ENCODE measurements at places on chromosomes 5 and 9.
A peak's percentile ranks its signal among the peaks of the same experiment; 100 is the strongest.

DNA sequence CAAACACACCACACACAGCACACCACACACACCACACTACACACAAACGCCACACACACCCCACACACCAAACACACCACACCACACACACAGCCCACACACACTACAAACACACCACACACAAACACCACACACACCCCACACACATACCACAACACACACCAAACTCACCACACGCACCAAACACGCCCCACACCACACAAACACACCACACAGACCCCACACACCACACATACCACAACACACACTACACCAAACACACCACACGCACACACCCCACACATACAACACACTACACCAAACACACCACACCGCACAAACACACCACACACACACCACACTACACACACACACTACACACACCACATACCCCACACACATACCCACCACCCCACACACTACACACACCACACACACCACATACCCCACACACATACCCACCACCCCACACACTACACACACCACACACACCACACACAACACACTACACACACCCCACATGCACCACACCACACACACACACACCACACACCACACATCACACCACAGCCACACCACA lies 151.2 kb downstream of the ERCC6L2 start:
- DNase-seq, result no peak

GRCh38 chr9:130997925-130998596 lies 10.9 kb upstream of the LAMC3 start:
- peak; percentile 69 for DNase-seq

GRCh38 chr9:131080589-131080988 lies 15.7 kb upstream of the AIF1L start:
- no peak for DNase-seq

DNA sequence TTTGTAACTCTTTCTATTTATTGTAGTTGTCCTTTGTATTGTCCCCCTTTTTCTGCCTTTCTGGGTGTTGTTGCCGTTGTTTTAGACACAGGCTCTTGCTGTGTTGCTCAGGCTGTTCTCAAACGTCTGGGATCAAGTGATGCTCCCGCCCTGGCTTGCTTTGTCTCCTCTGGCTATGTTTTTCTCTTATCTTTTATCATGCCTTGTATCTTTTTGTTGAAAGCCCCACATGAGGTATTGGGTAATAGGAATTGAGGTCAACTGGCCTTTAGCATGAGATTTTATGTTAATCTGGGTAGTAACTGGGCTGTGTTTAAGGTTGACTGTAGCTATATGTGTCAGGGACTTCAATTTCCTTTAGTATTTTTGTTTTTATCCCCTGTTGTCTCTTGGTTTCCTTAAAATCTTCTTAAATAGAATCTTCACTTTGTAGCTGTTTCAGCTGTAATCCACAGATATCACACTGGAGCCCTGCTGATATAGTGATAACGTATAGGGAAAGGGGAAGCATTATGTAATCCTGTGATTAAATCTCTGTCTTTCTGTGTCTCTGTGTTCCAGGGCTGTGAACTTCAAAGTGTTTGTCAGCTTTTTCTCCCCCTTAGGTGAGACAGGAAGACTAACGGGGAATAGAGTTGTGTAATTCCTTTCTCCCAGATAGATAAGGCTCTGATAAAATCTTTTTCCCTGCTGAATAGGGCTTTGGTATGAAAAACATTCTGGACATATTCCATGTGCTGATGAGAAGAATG lies 25.9 kb upstream of the CACNA1B start:
- no peak for DNase-seq

- no peak for DNase-seq
Observed at GRCh38 chr9:34572092-34572491, 17.4 kb downstream of the CNTFR start.

DNA sequence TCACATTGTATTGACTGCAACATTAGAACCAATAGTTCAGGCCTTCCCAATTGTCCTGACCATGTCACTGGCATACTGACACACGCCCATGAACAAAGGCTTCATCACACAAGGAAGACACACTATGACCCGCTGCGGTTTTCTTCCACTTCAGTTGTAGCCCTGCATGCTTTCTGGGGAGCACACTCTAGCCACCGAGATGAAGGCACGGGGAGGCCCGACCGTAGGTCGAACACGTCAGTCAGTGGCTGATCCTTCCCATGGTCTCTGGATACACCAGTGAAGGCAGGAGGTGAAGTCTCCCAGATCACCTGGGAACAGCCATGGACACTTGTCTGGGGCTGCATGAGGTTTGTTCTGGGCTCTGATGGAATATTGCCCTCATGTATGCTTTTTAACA lies 224.7 kb downstream of the FSTL4 start:
- no peak for DNase-seq

GRCh38 chr9:6689893-6690674 lies 44.6 kb upstream of the GLDC start:
- DNase-seq, result no peak

DNA sequence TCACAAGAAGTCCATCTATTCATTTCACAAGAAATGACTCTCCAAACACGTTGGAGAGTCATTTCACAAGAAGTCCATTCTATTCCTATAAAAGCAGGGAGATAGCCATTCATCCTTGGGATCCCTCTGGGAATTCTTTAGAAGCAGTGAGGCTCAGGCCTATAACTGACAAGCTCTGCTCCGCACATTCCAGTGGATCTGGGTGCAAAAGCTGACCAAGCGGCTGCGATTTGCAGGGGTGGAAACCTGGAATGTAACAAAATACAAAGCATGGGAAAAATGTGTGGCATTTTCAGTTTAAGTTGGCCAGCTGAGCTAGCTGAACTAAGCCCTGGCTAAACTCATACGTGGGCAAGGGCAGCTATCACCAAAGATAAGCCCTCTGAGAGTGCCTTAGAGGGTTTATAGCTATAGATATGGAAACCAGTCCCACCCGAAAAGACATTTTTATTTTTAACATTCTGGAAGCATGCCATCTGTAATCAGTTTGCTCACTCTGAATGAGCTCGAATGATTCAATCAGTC lies 8.7 kb downstream of the TAS2R1 start:
- DNase-seq, result peak; percentile 93

DNA sequence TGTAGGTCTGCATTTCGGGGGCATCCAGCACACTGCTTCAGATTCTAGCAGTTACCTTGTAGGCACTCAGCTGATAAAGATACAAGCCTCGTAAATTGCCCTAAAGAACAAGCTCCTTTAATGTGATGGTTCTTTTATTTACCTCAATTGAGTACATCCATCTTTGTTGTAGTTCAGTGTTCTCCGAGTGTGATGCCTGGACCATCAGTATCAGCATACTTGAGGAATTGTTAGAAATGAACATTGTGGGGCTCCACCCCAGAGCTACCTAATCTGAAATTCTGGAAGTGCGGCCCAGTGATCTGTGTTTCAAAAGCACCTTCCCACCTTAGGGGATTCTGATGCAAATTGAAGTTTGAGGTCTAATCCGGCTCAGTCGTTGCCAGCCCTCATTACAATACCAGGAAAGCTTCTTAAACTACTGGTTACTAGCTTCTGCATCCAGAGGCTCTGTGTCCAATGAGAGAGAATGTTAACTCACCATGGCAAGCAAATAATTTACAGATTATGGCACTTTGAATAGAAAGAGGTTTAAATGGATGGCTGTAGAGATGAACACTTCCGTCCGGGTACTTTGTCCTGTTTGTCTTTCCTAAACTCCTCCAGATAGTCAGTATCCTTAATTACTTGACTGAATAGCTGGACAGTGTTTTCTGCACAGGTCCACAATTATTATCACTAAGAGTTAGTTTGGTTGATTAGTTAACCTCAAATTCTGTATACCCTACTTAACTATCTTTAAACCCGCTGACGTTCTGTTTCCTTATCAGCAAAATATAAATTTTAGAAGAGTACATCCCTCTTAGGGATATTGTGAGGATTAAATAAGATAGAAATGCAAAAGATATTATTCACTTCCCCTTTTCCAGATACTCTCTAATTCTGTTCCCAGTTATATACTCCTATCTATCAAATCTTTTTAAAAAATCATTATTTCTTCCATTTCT lies 47.9 kb downstream of the RAI14 start:
- DNase-seq, result no peak

DNA sequence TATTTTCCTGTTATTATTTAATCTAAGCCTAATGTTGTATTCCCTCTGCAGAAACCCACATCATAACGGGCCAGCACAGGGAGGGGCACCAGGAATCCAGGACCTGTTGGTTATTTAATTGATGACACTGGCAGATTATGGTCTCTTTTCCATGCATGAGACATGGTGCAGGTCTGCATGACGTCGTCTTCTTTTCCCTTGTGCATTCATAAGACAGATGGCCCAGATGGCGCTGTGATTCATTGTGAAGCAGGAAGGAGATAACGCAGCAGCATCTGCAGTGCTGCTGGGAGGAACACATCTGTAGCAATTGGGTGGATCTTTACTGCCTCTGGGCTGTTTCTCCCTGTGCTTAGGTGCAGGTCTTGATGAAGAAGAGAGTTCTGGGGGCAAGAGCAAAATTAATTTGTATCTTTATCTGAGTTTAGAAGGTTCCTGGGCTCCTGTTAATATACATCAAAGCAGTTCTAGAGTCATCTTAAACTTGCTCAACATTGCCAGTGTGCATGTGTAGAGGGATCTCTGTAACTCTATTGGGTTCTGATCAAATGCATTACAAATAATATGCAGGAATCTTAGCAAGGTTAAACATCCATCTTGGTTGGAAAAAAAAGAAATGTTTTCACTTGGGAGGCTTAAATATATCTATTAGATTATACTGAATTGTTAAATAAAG lies 176.1 kb downstream of the PCSK1 start:
- DNase-seq, result peak; percentile 70

GRCh38 chr9:115373000-115373709 lies 255.2 kb upstream of the TNC start:
- DNase-seq, result peak; percentile 91

- DNase-seq, result no peak
Observed at GRCh38 chr9:16848179-16848578, 22.3 kb downstream of the BNC2 start.

- no peak for DNase-seq
Observed at GRCh38 chr5:203246-203930, 12.1 kb downstream of the LRRC14B start.

GRCh38 chr9:129221979-129222635 lies 44.0 kb upstream of the IER5L start:
- DNase-seq, result no peak

DNA sequence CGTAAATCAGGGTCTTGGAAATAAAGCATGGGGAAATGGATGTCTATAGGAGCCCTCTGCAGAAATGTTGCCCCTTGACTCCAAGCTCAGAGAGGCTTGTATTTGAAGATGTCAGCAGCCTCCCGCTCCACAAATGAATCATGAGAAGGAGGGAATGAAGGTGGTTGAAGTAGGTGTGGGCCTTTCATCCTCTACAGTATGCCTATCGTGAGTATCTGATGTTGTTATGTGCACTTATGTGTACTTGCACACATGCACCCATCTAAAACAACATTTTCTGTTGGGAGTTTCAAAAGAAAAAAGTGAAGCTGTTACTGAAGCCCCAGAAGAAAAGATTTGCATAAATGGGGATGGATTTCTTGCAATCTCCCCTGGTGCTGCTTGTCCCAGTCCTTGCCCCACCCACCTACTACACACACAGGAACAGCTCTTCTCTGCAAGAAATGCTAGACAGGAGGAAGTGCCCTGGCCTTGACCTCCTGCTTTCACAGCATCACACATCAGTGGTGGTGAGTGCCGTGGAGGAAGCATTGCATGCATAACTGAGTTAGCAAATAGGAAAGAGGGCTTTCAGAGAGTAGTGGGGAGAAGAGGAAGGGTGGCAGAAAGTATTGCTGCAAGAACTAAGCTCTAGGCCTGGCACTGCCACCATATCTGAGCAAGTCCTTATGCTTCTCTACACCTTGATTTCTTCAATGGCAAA lies 156.1 kb downstream of the SNX18 start:
- DNase-seq, result peak; percentile 84

DNA sequence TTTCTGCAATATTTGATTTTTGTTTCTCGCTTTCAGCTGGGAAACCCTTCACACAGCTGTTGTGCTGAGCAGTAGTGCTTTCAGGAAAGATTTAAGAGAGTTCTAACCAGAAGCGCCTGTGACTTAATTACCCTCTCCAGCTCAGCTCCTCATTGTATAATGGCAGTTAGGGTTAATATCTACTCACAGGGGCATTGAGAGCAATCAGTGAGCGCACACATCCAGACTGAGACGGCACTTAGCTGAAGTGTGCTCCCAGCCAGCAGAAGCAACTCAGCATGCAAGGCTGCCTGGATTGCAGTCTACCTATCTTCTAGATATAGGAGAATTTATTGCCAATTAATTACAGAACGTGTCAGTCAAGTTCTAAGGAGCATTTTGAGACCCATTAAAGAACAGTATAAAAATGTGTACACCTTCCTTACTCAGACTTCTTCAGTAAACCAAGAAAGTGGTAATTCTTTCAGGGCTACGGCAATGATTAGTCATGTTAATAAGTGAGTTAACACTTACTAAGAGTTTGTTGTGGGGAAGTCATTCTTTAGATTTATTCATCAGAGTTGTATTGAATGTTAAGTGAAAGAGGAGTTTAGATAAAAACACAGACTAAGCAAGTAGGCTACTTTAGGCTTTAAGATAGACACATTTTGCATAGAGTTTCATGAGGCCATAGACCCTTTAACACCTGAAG lies 111.7 kb upstream of the PCAT7 start:
- no peak for DNase-seq

GRCh38 chr5:95069948-95070347 lies 214.9 kb downstream of the MCTP1 start:
- DNase-seq, result peak; percentile 3

- peak; percentile 90 for DNase-seq
Observed at GRCh38 chr5:39100851-39101396, 26.7 kb upstream of the RICTOR start.

GRCh38 chr5:27523629-27524028 lies 485.2 kb upstream of the CDH9 start:
- DNase-seq, result no peak

DNA sequence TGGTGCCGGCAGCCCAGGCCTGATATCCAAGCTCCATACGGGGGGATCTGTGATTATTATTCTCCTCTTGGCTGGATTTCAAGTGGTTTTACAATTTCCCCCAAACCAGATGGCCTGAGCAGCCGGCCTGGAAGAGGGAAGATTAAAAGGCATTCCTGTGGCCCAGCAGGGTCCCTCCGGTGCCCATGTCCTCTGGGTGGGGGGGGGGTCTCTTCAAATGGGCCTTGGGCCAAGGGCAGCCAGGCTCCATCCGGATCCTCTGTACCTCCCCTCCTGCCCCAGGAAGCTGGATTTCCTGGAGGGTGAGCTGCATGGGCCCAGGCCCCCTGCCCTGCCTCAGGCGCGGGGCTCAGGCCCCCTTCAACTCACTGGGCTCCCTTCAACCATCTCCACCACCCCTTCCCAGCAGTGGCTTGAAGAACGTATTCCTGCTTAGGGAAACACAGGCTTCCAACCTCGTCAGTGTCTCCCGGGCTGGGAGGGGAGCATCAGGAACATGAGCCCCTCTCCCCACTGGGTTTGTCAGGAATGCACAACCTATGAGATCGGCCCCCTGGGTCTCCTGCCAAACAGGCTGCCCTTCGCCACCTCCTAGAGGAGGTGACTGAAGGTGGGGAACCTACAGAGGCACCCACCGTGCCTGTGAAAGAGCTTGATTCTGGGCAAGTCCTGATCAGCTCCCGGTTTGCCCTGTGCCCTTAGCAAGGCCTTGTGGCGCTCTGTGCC lies 62.9 kb upstream of the ORM1 start:
- no peak for DNase-seq

All from cardiac fibroblast (primary cell).